ENCODE measurements at places on chromosomes 1 and 21. TPM values are rescaled to one million over a fixed set of nuclear protein-coding genes. Genes with fewer than 3 reads are reported as not detected.

- H3K36me3 ChIP-seq: no peaks in the 10 kb centered on the region
- no peak for DNase-seq
- H3K4me3 ChIP-seq: no peak overlapping the region
- no peaks in the 10 kb centered on the region for H3K4me1 ChIP-seq
Observed at GRCh38 chr1:42674214-42674613, 8.0 kb upstream of the YBX1 start.

DNA sequence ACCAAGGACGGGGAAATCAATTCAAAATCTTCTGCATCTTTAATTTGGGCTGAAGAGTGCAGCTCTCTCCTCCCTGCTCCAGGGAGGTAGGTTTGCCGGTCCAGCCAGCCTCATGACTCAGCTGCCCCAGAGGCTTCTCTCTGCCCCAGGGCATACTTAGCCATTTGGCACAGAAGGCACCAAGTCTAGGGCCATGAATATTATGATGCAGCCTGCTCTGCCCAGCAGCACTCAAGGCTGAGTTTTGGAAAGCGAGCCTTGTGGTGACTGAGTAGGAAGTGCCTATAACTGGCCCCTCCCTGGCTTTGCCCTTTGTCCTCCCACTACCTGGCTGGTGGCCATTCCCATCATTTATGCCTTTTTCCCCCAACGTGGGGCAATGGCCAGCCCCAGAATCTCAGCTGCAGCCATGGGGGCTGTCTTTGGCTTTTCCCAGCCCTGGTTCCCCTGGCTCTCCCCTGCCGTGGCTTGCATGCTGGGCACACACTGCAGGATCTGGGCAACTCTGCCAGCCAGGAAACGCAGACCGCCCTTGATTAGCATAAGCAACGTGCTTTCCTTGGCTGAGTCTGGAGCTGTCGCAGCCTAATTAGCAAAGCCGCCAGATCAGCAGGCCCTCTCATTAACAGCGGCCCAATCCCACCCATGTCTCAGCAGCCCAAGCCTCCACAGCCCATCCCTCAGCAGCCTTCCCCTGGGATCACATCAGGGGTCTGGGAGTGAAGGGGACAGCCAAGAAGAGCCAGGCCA is 258.6 kb upstream of the TMEM51 start:
- H3K27ac ChIP-seq: no peak overlapping the region
- H3K36me3 ChIP-seq: no peaks in the 10 kb centered on the region
- no peaks in the 10 kb centered on the region for H3K4me1 ChIP-seq
- DNase-seq: no peak
- H3K4me3 ChIP-seq: no peak overlapping the region

DNA sequence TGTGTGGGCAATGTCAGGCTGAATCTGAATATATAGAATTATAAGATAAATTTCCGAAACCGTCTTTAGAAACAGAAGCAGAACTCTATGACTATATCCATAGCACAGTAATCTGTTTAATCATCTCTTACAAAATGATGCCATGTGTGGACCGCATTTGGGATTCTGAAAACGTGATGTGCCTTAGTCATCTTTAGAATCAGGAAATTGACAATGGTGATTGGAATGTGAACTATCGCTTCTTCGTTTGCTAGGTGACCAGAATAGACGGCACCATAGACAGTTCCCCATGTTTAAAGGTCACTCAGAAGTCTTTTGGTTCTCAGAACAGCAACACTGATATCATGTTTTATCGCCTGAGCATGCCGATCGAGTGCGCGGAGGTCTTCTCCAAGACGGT is 300.3 kb downstream of the ZP4 start:
- no peak overlapping the region for H3K27ac ChIP-seq
- H3K4me1 ChIP-seq: no peaks in the 10 kb centered on the region

GRCh38 chr21:32993894-32994293 is 31.8 kb upstream of the OLIG2 start:
- H3K27ac ChIP-seq: no peak overlapping the region
- H3K27me3 ChIP-seq: no peaks in the 10 kb centered on the region
- H3K4me1 ChIP-seq: no peaks in the 10 kb centered on the region
- no peaks in the 10 kb centered on the region for H3K36me3 ChIP-seq
- H3K4me3 ChIP-seq: no peak overlapping the region
- DNase-seq: no peak

DNA sequence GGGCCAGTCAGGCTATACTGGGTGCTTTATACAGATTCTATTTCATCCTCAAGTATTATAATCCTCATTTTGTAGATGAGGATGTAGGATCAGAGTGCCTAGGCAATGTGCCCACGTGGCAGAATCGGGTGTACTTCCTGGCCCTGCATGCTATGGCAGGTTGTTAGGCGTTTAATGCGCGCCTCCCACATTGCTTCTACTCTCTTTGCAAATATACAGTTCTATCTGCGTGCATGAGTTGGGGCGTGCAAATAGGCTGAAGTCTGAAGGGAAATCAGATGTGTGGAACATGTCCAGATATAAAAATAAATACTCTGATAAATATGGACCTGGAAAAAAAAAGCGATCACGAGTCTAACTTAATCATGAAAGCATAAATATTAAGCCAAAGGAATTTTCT is 194.7 kb upstream of the FMN2 start:
- no peak for DNase-seq
- H3K27me3 ChIP-seq: no peaks in the 10 kb centered on the region
- H3K4me3 ChIP-seq: no peak overlapping the region
- H3K4me1 ChIP-seq: peaks cover 4% of the 10 kb centered on the region
- no peaks in the 10 kb centered on the region for H3K36me3 ChIP-seq
- no peak overlapping the region for H3K27ac ChIP-seq

Gene LRRIQ3
- total RNA-seq: not detected

Gene LEPR
- 108 TPM for total RNA-seq

Gene TMEM240
- total RNA-seq: 12.9 TPM

Gene OR2AK2
- 0.36 TPM for total RNA-seq

All from ovary (tissue), 10 donors.